ENCODE measurements at places on chromosomes 16 and 17.

- no peak for DNase-seq
Observed at GRCh38 chr17:7047566-7047965, 3.7 kb upstream of the SLC16A11 start.

DNA sequence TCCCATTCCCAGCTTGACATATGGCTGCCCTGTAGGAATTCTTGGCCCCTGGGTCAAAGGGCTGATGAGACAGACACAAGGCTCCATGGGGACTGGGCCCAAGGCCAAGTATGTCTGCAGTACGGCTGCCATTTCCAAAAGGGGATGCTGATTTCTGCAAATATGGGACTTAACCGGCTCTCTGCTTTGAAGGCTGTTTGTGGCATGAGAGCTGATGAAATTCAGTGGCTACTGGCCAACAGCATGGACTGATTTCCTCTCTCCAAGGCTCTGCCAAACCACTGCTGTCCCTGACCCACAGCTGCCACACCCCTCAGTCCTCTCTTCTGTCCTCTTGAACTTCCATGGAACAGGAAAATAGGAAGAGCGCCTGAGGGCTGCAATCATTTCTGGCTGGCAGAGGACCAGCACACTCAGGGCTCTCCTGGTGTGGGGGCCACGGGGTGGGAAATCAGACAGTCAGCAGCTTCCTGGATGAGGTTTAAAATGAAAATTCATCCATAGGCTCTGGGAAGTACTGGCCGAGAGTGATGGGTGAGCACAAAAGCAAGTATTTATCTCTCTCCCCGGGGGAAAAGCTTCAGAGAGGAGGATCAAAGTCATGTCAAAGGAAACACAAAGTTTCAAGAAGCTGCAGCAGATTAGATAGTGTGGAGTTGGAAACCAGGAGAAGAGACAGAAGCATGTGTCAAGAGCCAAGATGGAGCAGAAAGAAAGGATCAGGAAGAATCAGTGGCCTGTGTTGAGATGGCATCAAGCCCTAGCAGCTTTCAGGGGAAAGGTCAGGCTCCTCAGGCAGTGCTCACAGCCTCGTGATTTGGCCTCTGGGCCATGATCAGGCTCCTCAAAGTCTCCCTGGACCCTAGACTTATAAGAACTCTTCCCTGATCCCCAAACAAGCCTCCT is 64.1 kb upstream of the SREBF1 start:
- peak; percentile 97 for DNase-seq

- no peak for DNase-seq
Observed at GRCh38 chr16:10529895-10530669, 50.3 kb downstream of the EMP2 start.

DNA sequence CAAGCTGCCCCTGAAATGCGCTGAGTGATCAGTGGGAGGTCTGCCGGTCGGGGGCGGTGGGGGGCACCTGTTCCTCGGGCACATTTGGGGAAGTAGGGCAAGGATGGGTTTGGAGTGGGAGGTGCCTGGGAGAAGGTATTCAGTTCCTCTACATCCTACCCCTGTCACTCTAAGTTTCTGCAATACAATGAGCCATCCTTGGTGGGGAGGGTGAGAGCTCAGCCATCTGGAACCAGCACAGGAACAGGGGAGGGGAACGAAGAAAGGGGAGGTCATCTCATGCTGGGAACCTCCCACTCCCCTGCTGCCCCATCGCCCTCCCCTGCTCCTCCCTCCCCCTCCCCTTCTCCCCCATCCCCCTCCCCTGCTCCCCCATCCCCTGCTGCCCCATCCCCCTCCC is 4.2 kb downstream of the DPH1 start:
- DNase-seq, result no peak

DNA sequence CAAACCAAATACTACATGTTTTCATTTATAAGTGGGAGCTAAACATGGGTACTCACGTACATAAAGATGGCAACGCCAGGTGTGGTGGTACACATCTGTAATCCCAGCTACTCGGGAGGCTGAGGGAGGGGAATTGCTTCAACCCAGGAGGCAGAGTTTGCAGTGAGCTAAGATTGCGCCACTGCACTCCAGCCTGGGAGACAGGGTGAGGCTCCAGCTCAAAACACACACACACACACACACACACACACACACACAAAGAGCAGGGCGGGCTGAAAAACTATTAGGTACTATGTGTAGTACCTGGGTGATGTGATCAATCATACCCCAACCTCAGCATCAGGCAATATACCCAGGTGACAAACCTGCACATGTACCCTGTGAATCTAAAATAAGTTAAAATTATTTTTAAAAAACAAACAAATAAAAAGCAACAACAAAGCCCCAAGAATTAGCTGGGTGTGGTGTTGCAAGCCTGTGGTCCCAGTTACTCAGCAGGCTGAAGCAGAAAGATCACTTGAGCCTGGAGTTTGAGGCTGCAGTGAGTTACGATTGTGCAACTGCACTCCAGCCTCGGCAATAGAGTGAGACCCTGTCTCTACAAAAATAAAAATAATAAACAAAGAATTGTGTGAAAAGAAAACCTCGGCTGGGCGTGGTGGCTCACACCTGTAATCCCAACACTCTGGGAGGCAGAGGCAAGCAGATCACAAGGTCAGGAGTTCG is 11.9 kb upstream of the FAAP100 start:
- DNase-seq, result peak; percentile 88

GRCh38 chr16:71472051-71472450 is 10.0 kb upstream of the ZNF23 start:
- DNase-seq, result peak; percentile 23

- no peak for DNase-seq
Observed at GRCh38 chr16:5056352-5056751, 9.4 kb downstream of the C16orf89 start.

DNA sequence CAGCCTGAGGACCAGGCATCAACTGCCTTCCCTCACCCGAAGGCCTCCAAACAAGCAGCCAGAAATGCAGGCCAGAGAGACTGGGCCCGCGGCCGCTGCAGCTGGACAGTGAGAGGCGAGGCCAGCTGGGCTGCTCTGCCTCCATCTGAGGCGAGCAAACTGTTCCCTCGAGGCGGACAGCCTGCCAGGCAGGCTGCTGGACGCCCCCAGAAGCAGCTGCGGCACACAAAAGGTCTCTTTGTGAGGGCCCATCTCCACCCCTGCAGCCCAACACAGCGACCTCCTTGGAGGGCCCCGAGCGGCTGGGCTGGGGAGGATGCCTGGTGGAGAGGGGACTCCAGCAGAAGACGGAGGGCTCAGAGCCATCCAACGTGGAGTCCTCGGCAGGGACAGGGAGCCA is 4.7 kb downstream of the CORO7 start:
- DNase-seq, result no peak

GRCh38 chr17:49914664-49915063 is 54.3 kb upstream of the DLX4 start:
- DNase-seq, result no peak
